ENCODE measurements at places on chromosomes 7 and 10.

DNA sequence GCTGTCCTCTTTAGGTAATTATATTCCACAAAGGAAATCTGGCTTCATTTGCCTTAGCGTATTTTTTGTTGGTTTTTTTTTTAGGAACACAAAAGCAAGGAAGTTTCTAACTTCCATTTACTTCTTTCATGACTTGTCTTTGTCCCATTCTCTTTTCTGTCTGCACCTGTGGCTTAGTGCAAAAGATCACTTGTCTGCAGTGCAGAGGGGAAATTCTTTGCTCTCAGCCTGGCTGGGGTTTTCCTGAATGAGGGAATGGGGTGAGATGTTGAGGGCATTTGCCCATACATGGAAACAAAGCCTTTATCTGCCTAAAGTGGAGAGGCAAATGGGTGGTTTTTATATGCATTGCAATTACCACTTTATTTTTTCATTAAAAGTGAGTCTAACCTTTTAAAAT lies 361.1 kb upstream of the IGFBP3 start:
- DNase-seq: no peak

DNA sequence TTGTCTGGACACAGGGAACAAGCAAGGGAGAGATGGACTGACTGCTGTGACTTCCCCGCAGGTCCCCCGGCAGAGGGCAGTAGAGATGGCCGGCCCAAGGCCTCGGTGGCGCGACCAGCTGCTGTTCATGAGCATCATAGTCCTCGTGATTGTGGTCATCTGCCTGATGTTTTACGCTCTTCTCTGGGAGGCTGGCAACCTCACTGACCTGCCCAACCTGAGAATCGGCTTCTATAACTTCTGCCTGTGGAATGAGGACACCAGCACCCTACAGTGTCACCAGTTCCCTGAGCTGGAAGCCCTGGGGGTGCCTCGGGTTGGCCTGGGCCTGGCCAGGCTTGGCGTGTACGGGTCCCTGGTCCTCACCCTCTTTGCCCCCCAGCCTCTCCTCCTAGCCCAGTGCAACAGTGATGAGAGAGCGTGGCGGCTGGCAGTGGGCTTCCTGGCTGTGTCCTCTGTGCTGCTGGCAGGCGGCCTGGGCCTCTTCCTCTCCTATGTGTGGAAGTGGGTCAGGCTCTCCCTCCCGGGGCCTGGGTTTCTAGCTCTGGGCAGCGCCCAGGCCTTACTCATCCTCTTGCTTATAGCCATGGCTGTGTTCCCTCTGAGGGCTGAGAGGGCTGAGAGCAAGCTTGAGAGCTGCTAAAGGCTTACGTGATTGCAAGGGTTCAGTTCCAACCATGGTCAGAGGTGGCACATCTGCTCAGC lies 6.0 kb downstream of the CYREN start:
- no peak for DNase-seq

GRCh38 chr7:86469680-86470295 lies 173.9 kb upstream of the GRM3 start:
- peak; percentile 19 for DNase-seq

DNA sequence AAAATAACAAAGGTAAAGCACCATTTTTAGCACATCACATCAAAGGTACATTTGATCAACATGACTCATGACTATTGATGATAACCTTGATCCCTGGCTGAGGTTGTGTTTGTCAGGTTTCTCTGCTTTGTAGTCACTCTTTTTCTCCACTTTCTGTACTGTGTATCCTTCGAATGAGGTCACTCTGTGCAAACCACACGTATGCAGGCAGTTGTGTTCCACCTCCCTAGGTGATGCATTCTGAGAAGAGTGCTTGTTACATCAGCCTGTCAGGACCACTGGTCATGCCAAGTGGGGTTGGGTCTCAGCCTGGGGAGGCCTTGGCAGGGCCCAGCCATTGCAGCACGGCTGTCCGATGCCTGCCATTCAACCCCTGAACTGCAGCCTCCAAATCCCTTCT lies 62.8 kb upstream of the GJD4 start:
- DNase-seq: no peak

- DNase-seq: no peak
Observed at GRCh38 chr7:32893207-32893524, 1.6 kb upstream of the KBTBD2 start.

Measured in hippocampal formation (tissue), 2 donors.